NCI-H187 treated with DMSO at 0.1 percent for 48 hours (cell line): ENCODE measurements at places on chromosomes 3 and 15.

DNA sequence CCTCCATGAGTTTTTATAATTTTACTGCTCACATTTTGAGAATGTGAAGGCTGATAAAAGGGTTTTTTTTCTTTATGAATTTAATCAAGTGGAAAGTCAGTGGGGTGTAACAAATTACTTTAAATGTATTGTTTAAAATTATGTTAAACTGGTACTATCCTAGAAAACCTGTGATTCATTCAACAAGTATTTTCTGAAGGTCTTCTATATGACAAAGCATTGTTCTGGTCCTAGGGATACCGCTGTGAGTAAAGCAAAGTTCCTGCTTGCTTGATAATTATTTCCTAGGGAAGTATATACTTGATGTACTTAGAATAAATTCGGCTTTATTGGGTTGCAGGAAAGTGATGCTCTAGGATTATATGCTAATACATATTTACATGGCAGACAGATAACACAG is 152.8 kb upstream of the GOLGA6L4 start:
- no peak for DNase-seq

DNA sequence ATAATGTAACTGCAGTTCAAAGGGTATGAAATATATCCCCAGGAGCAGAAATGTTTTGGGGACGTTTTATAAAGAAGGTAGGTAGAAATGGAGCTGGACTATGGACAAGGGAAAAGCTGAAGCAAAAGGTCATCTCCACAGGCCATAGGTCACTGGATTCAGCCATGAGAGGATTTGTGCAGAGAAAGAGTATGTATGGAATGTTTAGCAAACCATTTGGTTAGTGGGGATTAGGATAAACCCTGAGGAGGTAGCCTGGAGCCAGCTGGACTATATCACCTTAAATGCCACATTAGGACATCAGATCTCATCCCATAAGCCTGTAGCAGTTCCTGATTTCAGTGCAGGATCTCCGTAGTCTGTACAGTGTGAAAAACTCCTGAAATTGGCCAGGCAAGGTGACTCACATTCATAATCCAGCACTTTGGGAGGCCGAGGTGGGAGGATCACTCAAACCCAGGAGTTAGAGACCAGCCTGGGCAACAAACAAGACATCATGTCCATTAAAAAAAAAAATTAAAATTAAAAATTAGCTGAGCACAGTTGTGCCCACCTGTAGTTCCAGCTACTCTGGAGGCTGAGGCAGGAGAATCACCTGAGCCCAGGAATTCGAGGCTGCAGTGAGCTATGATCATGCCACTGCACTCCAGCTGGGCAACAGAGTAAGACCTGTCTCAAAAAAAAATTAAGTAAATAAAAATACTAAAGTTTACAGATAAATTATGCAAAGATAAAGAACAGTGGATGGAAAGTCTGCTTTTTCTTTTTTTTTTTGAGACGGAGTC is 4.7 kb downstream of the IP6K1 start:
- no peak for DNase-seq

- DNase-seq = no peak
Observed at GRCh38 chr15:92652576-92652966, 3.0 kb downstream of the FAM174B start.

DNA sequence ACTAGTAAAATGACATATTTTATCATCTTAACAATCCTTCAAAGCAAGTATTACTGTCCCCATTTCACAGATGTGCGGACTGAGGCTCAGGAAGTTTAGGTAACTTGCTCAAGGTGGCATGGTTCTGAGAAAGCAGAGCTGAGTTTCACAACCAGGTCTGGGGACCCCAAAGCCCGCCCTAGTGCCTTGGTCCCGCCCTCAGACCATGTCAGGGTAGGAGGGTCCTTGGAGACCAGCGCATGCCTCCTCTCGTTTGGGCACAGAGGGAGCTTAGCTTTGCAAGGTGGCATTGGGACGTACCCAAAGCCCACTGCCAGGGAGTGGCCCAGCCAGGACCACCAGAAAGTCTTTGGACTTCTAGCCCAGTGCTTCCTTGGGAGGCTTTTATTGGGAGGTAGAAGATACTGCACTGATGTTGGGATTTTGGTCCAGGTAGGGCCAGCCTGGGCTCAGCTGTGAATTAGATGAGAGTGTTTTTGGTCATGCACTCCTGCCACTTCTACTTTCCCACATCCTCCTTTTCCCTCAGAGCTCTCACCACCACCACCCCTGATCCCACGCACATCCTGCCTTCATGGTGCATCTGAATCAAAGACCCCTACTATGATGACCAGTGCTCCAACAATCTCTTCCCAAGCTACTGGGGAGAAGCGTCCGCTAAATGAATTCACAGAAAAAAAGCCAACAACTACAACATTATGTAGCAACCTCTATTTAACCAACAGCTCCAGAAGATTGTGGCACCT is 307.9 kb downstream of the TLE3 start:
- DNase-seq = no peak

DNA sequence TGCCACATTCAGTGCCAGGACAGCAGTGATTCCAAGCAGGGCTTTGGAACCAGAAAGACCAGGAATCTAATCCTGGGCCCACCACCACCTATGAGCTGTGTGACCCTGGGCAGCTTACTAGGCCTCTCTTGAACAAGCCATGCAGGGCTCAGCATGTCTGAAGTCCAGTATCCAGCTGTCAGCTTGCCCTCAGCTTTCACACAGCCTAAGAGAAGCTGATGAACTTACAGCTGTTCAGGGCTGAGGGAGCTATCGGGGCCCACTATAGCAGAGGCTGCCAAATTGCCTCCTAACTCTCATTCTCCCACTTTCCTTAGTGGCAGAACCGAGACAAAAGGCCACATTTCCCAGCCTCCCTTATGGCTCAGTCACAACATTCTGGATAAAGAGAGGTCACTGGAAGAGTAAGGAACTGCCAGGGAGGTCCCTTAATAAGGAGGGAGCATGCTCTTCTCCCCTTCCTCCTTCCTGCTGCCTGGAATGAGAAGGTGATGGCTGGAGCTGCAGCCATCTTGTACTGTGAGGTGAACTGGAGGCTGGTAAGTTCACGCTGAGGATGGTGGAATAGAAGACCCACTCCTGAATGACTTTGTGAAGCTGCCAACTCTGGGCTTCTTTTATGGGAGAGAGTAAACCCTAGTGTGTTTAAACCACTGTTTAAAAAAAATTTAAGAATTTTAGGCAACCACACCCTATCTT is 34.5 kb downstream of the FEM1B start:
- no peak for DNase-seq

DNA sequence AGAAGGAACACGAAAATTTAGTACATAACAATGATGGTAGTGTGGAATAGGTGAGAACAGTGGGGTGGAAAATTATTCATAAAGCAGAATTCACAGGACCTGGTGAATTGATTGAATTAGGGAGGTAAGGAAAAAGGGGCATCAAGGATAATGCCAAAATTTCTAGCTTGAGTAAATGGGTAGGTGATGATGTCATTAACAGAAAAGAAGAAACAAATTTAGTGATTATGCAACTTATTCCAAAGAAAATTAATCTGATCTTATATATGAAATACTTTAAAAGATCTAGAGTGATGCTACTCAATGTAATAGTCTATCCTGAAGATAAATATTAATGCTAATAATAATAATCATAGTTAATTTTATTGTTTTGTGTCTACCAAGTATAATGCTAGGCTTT is 544.6 kb upstream of the LMCD1 start:
- no peak for DNase-seq

- no peak for DNase-seq
Observed at GRCh38 chr15:58639992-58640391, 109.5 kb downstream of the ADAM10 start.
